ENCODE measurements at places on chromosomes 2 and 18.

DNA sequence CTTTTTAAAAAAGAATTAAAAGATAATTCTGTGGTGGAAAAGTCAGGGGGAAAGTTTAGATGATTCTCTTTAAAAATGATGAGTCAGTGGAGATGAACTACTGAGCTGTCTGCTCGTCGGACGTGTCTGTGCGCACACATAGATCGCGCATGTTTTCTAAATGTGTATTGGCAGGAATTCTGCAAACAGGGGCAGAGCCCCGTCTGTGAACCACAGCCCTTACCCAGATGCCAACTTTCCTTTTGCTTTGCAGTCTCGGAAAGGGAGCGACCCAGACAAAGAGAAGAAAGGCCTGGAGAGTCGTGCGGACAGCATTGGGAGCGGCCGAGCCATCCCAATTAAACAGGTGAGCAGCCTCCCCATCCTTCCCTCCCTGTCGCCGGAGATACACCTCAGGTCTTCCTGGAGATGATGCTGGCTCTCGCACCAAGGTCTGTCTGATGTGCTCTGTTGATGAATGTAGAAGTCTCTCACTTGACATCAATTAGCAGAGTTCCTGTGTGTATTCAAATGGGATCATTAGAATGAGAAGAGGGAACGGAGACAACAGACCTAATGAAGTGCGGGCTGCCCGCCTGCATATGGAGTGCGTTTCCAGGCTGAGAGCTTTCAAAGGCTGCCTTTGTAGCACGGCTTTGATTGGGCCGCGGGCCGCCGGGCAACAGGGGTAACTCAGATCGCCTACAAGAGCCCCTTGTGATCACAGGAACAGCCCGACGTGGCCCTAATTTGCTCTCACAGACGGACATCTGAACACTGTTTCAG, 313.3 kb downstream of the AGAP1 start:
- no peaks in the 10 kb centered on the region for H3K27me3 ChIP-seq
- no peaks in the 10 kb centered on the region for H3K4me1 ChIP-seq
- no peak overlapping the region for H3K27ac ChIP-seq
- no peak overlapping the region for H3K4me3 ChIP-seq

GRCh38 chr18:49563701-49564517, 2.1 kb downstream of the LIPG start:
- H3K27me3 ChIP-seq: peaks cover 39% of the 10 kb centered on the region
- peak overlapping the region; percentile 77 for H3K4me3 ChIP-seq
- H3K4me1 ChIP-seq: peaks cover 35% of the 10 kb centered on the region

DNA sequence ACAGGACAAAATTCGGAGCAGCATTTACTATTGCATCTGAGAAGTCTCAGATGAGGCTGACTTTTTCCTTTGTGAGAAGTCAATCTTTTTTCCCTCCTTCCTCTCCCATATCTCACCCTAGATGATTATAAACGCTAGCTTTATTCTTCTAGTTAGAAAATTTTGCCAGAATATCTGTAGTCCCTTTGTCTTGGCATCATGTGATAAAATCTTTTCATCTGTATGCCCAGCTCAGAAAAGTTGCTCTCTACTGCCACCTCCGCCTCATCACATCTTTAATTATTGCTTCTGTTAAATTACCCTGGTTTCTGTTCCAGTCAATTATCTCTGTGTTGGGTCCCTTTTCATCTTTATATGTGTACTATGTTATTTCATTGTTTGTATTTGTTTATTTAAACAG, 210.8 kb upstream of the SLC35G4 start:
- no peaks in the 10 kb centered on the region for H3K27me3 ChIP-seq
- no peak for DNase-seq
- H3K4me3 ChIP-seq: no peak overlapping the region
- H3K36me3 ChIP-seq: no peaks in the 10 kb centered on the region
- no peak overlapping the region for H3K27ac ChIP-seq

DNA sequence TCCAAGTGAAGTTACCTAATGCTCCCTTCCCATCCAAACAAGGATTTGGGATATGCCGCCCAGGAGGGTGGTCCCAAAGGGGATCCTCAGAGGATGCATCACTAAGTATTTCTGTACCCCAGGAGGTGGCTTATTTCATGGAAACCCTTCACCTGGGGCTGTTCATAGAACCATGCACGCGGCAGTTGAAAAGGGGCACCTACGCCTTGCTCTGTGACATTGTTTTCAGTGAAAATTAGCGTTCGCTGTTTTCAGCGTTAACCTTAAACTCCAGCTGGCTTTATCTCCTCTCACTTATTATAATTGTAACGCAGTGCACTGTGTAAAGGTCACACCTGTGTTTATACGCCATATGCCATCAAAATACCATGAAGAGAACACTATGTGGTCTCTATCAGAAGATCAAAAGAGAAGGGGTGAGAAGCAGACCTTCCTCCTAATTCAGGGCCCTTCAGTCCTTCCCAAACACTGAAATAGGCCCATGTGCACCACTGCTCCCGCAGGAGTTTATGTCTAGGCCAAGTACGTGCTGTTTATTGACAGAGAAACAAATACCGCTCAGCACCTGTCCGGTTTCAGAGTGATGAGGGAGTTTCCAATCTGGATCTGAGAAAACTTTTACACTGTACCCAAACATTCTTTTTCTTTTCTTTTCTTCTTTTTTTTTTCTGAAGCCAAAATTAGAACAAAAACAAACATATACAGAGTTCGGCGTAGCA, 162.1 kb downstream of the BCL2 start:
- DNase-seq: no peak
- no peaks in the 10 kb centered on the region for H3K36me3 ChIP-seq
- H3K27me3 ChIP-seq: peaks cover 25% of the 10 kb centered on the region
- H3K4me3 ChIP-seq: no peak overlapping the region

DNA sequence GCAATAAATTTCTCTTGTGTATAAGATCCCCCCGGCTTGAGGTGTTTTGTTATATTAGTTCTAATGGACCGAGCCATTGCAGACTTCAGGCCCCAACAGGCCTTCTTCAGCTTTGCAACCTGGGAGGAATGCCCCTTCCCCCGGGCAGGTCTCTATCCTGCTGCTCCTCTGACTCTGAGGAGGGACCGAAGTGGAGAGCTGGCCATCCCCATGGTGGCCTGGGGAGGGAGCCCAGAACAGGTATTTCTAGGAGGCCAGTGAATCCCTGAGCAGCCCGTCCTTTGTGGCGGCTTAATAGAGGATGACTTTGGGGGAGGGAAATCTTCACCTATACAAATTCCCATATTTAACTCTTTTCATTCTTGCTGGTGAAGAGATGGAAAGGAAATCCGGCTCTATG, 715.8 kb upstream of the SOX11 start:
- peaks cover 6% of the 10 kb centered on the region for H3K4me1 ChIP-seq
- DNase-seq: no peak
- H3K36me3 ChIP-seq: no peaks in the 10 kb centered on the region
- no peak overlapping the region for H3K4me3 ChIP-seq

- DNase-seq: peak; percentile 17
- H3K27me3 ChIP-seq: no peaks in the 10 kb centered on the region
- no peak overlapping the region for H3K4me3 ChIP-seq
- peaks cover 7% of the 10 kb centered on the region for H3K4me1 ChIP-seq
- H3K27ac ChIP-seq: no peak overlapping the region
Measured at GRCh38 chr2:240240017-240240734, 99.7 kb upstream of the OTOS start.

- peaks cover 26% of the 10 kb centered on the region for H3K36me3 ChIP-seq
- H3K4me1 ChIP-seq: no peaks in the 10 kb centered on the region
- no peaks in the 10 kb centered on the region for H3K27me3 ChIP-seq
- no peak for DNase-seq
- H3K27ac ChIP-seq: no peak overlapping the region
Measured at GRCh38 chr2:88580088-88580487, 47.2 kb downstream of the EIF2AK3 start.

DNA sequence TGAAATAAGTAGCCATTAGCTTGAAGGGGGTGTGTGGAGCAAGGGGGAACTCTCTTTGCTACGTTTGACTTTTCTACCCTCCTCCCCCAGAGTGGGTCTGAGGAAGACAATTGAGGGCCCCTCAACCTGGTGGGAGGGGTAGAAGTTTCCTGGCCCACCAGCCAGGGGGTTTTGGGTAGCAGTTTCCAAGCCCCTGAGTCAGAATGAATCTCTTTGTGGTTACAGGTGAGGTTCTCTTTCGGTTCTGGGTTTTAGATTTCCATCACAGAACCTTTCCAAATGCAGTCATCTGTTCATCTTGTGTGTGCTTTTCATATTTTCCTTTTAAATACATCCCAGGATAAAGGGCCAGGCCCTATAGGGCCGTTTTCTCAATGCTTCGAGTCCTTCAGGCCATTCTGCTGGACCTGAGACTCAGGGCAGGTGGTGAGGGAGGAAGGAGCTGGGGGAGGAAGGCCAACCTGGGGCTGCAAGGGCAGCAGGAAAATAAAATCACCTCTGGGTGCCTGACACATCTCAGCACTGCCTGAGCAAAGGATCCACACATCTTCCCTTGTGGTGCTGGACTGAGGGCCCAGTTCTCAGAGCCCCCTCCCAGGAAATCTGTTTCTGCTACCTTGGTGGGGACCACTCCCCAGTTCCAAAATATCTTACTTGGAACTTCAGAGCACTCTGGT, 4.7 kb downstream of the LBH start:
- peaks cover 26% of the 10 kb centered on the region for H3K36me3 ChIP-seq
- H3K27me3 ChIP-seq: no peaks in the 10 kb centered on the region
- H3K4me1 ChIP-seq: peaks cover 40% of the 10 kb centered on the region
- no peak for DNase-seq
- H3K4me3 ChIP-seq: no peak overlapping the region
- H3K27ac ChIP-seq: no peak overlapping the region

- peaks cover 19% of the 10 kb centered on the region for H3K4me1 ChIP-seq
- peak overlapping the region; percentile 12 for H3K27ac ChIP-seq
- peaks cover 9% of the 10 kb centered on the region for H3K27me3 ChIP-seq
- no peak for DNase-seq
- peaks cover 2% of the 10 kb centered on the region for H3K36me3 ChIP-seq
Measured at GRCh38 chr2:23564615-23564960, 179.6 kb downstream of the KLHL29 start.

GRCh38 chr18:8912348-8913326, 189.9 kb upstream of the NDUFV2 start:
- H3K36me3 ChIP-seq: peaks cover 9% of the 10 kb centered on the region
- H3K27me3 ChIP-seq: no peaks in the 10 kb centered on the region
- peak overlapping the region; percentile 68 for H3K27ac ChIP-seq
- H3K4me1 ChIP-seq: peaks cover 7% of the 10 kb centered on the region
- DNase-seq: no peak

DNA sequence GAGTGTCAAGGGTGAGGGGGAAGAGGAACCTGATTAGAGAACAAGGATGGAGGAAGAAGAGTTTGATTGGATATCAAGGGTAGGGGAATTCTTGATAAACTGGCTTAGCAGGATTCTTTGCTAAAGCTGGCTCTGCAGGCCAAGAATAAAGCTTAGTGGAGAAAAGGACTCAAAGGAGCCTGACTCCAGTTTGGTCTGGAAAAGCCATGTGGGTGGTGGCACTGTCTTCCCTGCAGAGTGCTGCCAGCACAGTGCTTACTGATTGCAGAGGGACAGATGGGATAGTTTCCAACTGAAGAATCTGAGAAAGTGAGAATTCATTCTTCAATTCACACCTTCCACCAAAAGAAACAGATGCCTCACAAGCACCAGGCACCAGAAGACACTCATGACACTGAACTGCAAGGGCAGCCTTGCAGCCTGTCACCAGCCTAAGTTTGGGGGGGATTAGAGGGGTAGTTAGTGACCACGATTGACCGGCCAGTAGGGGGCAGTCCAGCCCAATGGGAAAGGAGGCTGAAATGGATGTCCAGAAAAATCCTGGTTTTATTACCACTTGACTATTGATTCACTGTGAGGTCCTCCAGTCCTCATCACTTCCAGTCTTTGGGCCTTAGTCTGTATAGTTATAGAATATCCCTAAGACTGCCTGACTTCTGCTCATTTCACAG, 334.5 kb downstream of the SMAD2 start:
- no peak overlapping the region for H3K27ac ChIP-seq
- no peak for DNase-seq
- peaks cover 1% of the 10 kb centered on the region for H3K36me3 ChIP-seq
- peaks cover 3% of the 10 kb centered on the region for H3K4me1 ChIP-seq
- H3K27me3 ChIP-seq: peaks cover 35% of the 10 kb centered on the region

DNA sequence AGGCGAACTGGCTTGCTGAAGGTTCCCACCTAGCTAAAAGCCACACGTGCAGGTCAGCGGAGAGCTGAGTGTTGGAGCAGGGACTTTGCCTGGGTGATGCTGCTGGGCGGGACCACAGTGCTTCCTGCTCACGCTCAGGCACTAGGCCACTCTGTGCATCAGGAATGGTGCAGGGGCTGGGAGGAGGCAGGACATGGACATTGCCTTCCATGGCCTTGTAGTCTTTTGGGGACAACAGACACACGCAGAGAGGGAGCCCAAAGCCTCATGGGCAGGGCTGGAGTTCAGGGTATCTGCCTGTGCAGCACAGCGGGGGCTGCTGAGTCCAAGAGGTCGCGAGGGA, 207.2 kb downstream of the ZBTB7C start:
- peaks cover 63% of the 10 kb centered on the region for H3K27me3 ChIP-seq
- H3K36me3 ChIP-seq: no peaks in the 10 kb centered on the region
- peaks cover 3% of the 10 kb centered on the region for H3K4me1 ChIP-seq
- H3K27ac ChIP-seq: no peak overlapping the region
- no peak for DNase-seq
